Suppressor macrophage treated with lipopolysaccharide for 4 hours (primary cell): ENCODE measurements at places on chromosomes 4 and X.
A peak's percentile ranks its signal among the peaks of the same experiment; 100 is the strongest.

- no peak for DNase-seq
Observed at GRCh38 chr4:81257816-81258215, 42.8 kb upstream of the PRKG2 start.

DNA sequence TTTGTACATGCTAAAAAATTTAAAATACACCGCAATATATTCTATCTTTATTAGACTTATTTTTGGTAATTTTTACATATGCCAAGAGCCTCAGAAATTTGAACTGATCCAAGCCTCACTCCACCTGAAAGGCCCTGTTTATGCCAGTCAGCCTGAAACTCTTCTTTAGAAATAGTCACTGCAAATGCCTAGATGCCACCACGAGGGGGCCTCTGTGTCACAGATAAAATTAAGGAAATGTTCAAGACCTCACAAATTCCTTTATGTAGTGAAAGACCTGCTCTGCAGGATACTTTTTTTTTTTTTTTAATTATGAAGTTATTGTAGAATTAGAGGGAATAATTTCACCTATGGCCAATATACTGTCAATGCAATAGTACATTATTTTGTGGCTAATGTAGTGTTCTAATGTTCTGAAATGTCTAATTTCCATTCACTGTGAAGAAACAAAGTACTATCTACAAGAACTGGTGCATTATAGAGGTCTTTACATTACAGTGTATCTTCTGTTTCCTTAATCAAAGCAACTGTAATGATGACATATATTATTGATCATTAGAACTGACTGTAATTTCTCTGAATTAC, 69.8 kb downstream of the DTHD1 start:
- peak; percentile 77 for DNase-seq

GRCh38 chr4:135338181-135338580, 1136.6 kb upstream of the PABPC4L start:
- no peak for DNase-seq

GRCh38 chrX:76439188-76439587, 11.7 kb downstream of the MAGEE1 start:
- DNase-seq, result no peak

DNA sequence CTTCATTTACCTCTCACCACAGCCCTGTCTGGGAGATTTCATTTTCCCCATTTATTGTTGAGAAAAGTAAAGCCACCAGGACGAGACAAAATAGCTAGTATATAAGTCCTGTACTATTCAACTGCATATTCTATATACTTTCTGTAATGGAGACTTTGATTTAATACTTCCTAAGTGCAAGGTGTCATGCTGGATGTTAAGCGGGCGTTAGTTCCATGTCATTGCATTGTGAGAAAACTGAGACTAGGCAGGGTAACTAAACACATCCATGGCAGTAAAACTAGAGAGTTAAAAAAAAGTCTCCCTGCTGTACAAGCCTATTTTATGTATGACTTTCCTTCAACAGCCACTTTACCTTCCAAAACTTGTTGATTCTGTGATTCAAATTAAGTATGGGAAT, 969.6 kb downstream of the STIM2 start:
- no peak for DNase-seq

DNA sequence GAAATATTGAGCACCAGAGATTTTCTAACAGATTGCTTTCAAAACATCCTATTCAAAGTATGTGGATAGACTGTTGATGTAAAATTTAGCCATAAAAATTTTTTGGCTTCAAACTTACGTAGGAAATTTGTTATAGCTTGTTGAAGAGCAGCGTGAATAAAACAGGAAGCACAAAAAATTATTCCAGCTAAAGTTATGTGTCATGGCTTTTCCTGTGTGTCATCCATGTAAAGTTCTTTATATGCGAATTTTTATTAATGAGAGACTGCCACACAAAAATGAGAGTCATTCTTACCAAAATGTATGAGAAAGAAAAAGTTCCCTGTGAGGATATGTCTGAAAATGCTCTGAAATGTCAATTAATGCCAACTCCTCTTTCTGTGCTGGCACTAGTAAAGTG, 19.5 kb downstream of the EPGN start:
- DNase-seq, result peak; percentile 70

GRCh38 chr4:109764376-109764775, 34.5 kb upstream of the PLA2G12A start:
- no peak for DNase-seq

DNA sequence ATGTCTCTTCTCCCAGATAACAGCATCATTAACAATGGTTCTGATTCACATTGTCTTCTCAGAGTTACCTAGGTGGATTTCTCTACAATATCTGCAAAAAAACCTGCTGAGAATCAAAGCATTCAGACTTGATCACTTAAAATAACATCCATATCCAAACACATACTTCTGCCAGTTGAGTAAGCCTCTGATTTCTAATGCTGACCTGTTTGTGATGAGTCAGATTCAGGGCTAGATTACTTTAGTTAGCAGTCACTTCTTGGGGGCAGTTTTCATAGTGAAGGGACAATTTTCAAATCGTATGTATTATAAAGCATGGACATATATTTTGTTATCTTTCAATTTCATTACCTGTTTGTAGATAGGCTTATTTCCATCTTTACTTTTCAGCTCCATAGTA, 35.5 kb downstream of the CCNI start:
- peak; percentile 40 for DNase-seq

DNA sequence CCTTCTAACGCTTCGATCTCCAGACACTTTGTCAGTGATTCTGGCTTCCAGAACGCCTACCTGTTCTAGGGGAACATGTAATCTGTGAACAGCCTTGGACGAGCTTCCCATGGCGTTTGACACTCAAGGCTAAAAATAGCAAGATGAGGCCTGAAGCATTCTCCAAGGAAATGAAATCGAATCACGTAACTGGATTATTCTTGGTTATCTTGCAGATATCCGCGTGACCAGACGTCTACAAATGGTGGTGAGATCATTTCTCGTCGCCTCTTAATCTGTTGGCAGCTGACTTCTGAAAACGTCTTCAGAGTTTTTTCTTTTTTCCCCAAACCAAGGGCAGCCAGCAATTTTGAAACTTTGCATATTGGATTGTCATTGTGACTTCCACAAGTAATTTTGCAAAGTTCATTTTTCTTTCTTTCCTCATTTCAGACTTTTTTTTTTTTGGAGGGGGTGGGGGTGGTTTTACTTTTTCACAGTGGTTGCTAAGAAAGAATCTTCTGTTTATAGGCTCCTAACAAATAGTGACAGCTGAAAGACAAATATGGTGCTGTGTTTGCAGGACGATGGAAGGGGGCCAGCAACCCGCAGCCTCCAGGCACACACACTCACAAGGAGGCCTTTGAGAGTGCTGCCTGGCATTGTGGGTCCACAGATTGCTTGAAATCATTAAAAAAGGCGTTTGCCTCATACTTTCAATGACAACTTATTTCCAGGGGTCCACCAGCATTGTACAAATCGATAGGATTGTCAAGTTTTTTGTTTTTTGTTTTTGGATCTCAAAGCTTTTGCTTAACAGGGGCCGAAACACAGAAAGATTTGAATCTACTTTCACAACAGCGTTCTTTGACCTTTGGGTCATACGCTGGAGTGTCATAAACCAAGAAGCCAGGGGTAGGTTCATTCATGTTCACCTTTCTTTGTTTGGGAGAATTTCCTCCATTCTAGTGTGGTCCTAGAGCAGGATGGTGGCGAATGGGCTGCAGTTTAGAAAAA, 32.4 kb upstream of the PDLIM3 start:
- no peak for DNase-seq

DNA sequence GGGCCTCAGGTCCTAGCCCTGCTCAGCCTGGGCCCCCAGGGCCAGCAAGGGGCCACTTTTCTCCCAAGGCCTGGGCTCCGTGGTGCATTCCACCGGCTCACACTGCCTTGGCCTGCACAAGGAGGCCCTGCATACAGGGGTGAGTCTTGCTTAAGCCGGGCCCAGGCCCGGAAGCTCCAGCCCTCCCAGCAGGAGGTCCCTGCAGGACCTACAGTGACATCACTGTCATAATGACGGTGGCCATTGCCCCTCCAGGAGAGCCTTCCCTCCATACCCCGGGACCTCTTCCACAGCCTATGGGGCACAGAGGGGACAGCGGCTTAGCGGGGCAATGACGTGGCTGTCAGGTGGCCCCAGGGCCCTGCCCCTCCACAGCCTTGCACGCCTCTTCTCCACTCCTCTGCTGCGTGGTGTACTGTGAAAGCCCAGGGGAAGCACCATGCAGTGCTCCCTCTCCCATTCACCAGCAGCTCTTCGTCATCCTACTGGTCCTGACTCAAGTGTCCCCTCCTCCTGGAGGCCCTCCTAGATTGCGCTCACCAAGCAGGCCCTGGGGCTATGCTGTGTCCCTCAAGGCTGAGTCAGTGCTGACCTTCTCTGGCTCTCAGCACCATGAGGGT, 32.3 kb upstream of the AFAP1 start:
- no peak for DNase-seq

DNA sequence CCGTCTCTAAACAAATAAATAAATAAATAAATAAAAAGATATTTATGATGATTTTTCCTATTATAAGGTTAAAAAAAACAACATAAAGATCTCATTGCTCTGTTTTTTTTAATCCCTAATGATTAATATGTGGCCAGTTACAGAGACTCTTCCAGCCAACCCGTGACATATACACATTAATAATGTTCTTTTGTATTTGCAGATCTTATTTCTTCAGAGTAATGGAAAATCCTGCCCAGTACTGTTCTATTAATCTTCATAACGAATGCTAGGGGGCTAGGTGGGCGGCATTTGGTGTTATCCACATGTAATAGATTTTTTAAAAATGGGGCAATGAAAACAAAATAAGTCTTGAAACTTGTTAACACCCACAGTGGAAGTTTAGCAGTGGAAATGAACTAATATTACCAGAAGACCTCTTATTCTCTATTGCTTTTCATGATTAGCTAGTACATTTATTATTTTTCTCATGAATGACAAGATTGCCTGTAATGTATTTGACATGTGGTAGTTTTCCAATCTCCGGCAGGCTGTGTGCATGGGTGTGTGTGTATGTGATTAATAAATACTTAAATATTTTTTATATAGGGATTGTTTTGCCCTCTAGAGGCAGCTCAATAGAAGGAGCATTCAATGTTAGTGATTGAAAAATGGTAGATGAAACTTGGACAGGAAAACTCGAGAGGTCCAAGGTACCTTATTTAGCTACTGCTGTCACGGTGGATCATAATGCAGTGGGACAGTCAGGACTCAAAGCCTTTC, 457.4 kb downstream of the IL1RAPL1 start:
- no peak for DNase-seq
